ENCODE measurements at places on chromosomes 11 and 22.
A peak's percentile ranks its signal among the peaks of the same experiment; 100 is the strongest.

GRCh38 chr11:119376197-119376847 lies 5.2 kb downstream of the USP2 start:
- peak; percentile 39 for DNase-seq

- peak; percentile 59 for DNase-seq
Observed at GRCh38 chr11:124669193-124669592, 4.3 kb downstream of the SIAE start.

GRCh38 chr11:122103321-122103720 lies 12.7 kb downstream of the BLID start:
- DNase-seq: no peak

GRCh38 chr22:34902335-34902734 lies 163.6 kb upstream of the ISX start:
- no peak for DNase-seq

GRCh38 chr11:73244589-73245240 lies 26.6 kb downstream of the P2RY2 start:
- no peak for DNase-seq

- no peak for DNase-seq
Observed at GRCh38 chr11:68340784-68341556, 28.6 kb downstream of the LRP5 start.

- no peak for DNase-seq
Observed at GRCh38 chr22:17265649-17266248, 46.5 kb upstream of the ADA2 start.

DNA sequence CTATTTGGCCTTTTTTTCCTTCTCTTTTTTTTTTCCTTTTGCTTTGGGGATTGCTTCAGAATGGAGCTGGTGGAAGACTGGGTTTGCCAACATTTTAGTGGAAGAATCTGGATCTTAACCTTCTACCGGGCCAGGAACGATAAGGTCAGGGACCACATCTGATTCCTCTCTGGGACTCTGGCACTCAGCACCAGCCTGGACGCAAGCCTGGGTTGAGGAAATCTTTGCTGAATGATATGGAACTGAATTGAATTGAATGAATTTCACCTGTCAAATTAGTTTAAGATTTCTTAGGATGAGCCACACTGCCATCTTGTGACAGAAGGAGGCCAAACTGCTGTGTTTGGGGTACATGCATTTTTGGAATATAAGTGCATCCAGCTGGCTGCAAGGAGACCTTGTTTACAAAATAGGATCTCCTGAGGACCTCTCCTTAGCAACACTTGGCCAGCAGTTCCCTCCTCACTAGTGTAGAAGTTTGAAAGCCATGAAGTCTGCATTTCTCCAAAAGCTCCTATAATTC lies 30.4 kb downstream of the TPBGL start:
- DNase-seq: peak; percentile 5

- no peak for DNase-seq
Observed at GRCh38 chr11:8247312-8247711, 16.4 kb downstream of the LMO1 start.

GRCh38 chr11:35275786-35276170 lies 136.8 kb downstream of the CD44 start:
- DNase-seq: no peak

- DNase-seq: peak; percentile 72
Observed at GRCh38 chr11:59135648-59136461, 6.8 kb upstream of the FAM111A start.

DNA sequence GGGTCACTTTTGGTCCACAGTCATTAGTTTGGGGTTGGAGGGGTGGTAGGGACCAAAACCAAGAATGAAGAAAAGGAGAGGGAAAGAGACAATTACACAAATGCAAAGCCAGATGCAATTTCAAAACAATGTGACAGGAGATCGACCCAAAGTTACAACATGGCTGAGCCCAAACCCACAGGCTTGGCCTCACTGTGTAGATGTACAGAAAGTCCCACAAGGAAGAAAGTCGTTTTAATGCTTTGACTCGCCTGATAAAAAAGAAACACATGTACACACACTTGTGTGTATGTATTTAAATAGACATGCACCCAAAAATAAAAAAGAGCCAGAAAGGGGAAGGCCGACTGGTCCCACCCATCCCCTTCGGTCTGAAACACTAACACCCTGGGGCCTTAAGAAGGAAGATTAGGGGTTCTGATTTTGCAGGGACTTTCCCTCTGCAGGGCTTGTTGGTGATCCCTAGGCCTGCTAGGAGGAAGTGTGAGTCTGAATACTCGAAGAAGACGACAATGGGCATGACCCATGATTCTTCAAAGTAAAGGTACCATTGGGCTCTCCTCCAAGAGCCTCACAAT lies 104.1 kb downstream of the ETS1 start:
- no peak for DNase-seq

GRCh38 chr11:47503227-47503626 lies 49.7 kb downstream of the CELF1 start:
- no peak for DNase-seq

GRCh38 chr11:72541257-72541974 lies 107.1 kb upstream of the CLPB start:
- DNase-seq: no peak

DNA sequence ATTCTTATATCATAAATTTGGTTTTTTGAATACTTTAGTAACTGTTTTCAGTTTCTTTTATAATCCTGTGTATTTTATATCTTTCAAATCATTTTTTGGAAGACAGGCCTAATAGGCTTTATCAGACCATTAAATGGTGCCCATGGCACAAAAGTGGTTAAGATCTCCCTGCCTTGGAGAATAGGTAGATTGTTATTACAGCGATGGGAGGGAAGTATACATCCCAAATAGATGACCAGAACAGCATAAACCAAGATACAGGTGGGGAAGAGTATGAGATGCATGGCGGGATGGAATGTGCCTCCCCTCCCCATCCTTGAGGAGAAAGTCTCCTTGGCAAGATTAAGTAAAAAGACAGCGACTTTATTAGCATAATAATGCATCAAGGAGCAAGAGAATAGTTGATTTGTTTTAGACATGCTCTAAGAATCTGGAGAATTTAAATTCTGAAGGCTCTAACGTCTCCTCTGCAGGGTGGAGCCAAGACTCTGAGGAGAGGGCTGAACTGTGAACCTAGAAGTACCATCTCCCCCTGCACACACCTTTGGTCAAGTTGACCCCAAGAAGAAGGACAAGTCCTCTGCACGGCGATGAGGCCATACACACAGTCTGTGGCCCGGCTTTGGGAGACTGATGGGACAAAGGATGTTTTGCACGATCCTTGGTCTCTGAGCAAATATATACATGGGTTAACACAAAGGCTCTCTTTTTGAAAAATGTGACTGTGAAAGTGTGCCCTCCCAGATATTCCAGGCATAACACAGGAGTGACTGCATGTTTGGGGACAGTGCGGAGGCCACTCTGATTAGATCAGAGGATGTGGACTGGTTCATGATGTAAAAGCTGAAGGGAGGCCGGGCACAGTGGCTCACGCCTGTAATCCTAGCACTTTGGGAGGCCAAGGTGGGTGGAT lies 61.1 kb upstream of the SLC35C1 start:
- DNase-seq: no peak

GRCh38 chr11:116990811-116991210 lies 107.4 kb downstream of the SIK3 start:
- DNase-seq: no peak

DNA sequence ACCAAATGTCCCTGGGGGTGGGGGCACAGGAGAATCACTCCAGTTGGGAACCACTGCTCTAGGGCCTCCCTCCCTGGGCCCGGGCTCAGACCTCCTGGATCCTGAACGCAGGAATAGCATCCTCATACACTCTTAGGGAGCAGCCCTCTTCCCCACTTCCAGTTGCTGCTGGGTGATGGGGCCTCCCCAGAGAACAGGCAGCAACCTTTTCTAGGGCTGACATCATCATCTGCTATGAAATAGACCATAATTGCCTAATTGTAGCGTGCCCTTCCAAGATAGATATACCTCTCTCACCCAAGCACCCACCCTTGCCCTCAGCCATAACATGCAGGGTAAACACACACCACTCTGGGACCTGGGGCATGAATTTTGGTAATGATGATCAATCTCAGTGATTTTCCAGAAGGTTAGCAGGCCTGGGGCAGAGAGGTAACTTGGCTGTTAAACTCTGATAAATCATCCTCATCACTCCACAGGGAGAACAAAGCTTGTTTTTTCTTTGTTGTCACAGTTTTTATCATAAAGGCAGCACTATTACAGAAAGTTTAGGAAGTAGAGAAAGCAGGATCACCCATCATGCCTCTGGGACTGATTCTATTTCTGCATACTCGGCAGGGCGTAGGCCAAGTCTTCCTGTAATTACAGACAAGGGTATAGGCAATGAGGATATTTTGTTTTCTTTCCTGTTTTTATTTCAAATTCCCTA lies 88.3 kb upstream of the PRDM11 start:
- DNase-seq: no peak

GRCh38 chr11:32829157-32829679 lies 509 bp upstream of the PRRG4 start:
- no peak for DNase-seq

DNA sequence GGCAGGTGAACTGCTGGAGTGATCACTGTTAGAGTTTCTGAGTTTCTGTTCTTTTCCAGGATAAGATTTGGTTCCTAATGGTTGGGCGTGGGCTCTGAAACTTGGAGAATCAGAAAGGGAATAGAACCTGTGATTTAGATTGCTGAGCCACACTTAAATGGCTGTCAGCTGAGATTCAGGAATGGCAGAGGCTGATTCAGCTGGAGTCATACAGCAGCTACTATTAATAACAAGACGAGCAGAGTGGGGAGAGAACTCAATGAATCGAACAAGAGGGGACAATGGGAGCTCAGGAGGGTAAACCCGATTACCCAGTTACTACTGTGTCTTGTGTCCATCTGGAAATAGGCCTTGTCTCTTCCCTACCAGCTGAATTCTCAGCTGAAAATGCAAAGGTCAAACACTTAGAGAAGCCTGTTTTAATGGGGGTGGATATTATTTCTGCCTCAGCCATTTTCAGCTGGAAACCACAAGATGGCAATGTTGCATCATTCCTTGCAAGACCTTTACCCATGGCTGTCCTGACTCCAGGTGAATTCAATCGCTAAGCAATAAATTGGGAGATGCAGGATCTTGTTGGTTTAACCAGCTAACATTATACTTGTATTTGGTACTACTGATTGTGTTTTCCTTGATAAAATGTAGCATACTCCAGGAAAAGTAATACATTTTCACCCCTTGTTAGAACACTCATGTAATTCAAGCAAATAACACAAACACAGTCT lies 104.5 kb upstream of the RAG2 start:
- DNase-seq: peak; percentile 18

- no peak for DNase-seq
Observed at GRCh38 chr11:107991868-107992414, 16.8 kb upstream of the CUL5 start.

- no peak for DNase-seq
Observed at GRCh38 chr11:102382384-102382783, 35.4 kb downstream of the BIRC2 start.

GRCh38 chr22:22378446-22379415 lies 129.8 kb downstream of the ZNF280B start:
- no peak for DNase-seq

DNA sequence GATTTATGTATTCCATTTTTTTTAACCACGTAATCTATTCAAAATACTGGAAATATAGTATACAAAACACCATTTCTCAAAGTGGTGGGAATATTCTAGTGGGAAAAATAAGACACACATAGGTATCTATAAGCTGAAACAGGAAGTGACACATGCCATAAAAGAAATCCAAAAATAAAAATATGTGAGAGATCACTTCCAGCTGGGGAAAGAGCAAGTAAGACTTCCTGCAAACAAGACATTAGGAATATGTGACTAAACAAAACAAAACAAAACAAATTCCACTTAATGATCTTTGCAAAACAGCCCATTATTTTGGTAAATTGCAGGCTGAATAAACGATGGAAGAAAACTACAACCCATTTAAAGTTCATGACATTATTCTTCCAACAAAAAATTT lies 107.3 kb upstream of the CEP126 start:
- DNase-seq: no peak

DNA sequence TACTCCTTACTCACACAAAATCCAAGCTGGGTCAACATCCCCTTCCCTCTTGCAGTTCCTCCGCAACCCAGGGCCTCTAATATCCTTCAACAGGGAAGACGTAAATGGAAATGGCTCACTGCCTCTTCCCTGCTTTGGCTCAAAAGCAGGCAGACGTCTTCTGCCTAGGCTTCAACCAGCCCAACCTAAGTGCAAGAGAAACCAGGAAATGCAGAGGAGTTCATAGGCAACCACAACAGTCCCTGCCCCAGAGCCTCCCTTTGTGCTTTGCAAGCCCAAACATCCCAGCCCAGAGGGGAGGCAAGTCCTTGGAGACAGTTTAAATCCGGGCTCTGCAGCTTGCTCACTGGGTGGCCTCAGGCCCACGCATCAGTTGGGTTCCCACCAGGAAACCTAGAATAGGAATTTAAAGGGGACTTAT lies 33.3 kb downstream of the CD6 start:
- DNase-seq: no peak

- no peak for DNase-seq
Observed at GRCh38 chr11:45811571-45812290, 6.8 kb downstream of the SLC35C1 start.

- no peak for DNase-seq
Observed at GRCh38 chr11:40924915-40925314, 534.5 kb downstream of the LRRC4C start.

DNA sequence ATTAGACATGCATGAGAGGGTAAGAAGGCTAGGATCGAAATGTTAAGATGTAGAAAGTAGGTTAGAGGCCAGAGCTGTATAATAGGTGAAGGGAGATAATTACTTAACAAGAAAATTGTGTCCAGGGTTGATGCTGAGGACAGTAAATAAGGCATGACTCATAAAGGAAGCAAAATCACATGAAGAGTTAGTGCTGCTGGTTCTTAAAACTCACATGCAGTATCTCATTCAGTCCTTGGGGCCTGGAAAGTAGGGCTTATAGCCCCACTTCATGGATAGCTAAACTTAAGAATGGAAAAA lies 130.2 kb downstream of the NCAM1 start:
- no peak for DNase-seq

DNA sequence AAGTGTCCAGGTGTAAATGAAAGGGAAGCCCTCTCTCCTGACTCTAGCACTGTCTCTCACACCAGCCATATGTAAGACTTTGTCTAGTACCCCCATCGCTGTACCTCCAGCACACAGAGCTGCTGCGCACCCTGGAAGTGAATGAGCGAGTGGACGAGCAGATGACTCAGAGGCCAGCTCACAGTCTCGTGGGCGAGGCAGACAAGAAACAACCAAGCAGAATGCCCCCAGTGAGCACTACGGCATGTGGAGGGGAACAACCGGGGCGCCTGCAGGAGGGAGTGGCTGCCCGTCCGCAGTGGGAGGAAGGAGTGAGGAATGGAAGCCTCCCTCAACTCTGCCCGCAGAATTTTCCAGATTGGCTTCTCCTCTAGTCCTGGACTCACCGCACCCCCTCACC lies 46.4 kb downstream of the MCM5 start:
- DNase-seq: no peak

- no peak for DNase-seq
Observed at GRCh38 chr11:75543806-75544205, 18.1 kb upstream of the GDPD5 start.

Measured in BE2C (cell line).